Vagina (tissue), 2 donors: ENCODE measurements at places on chromosomes 7 and 10. TPM values are rescaled to one million over a fixed set of nuclear protein-coding genes. Genes with fewer than 3 reads are reported as not detected.
A peak's percentile ranks its signal among the peaks of the same experiment; 100 is the strongest.

AS3MT gene
- total RNA-seq, result 3.2 TPM

DNA sequence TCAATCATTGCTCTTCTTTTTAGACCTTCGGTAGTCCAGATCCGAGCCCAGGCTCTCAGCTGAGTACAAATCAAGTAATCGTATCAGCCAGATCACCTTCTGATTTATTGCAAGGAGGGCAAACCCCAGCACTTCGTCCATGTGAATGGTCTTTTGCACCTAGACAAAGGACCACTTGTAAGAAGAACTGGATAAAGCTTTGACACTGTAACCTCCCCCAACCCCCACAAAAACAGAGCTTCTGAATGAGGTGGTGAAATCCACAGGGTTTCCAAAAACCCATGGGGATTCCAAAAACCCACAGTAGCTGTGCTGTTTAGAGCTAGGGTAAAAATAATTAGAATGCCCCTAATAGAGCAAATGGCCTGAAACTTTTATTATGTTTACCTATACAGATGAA, 148.8 kb upstream of the ODAD2 start:
- H3K4me1 ChIP-seq, result no peaks in the 10 kb centered on the region
- no peaks in the 10 kb centered on the region for H3K27me3 ChIP-seq
- no peak for DNase-seq
- H3K36me3 ChIP-seq, result no peaks in the 10 kb centered on the region
- no peak overlapping the region for H3K4me3 ChIP-seq
- no peak overlapping the region for H3K27ac ChIP-seq

DNA sequence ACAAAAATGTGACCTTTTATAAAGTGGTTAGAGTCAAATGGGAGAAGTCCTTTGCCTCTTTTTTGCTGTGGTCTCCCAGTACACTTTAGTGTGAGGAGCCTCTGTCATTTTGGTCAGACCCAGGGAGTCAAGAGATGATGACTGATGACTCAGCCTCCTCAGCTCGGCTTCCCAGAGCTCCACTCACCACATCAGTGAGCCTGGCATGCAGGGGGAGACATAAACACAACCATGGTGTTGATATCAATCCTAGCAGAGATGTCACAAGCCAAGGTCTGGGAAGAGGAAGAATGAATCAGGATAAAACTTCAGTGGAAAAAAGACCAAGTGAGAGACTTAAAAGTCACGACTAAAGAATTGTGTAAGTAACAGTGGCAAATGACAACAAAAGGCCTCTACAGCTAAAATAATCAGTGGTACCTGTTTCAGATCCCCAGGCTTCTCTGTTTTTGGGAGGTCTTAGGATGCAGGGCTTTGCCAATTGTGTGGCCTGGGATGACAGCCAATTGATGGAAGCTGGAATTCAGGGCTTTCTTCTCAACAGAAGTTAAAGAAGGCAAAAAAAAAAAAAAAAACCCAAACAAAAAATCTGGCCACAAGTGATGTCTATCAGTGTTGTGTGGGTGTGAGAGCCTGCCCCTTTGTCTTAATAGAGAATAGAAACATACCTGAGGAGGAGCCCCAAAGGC, 50.2 kb downstream of the TFAM start:
- H3K4me1 ChIP-seq, result peaks cover 11% of the 10 kb centered on the region
- no peak overlapping the region for H3K4me3 ChIP-seq
- no peaks in the 10 kb centered on the region for H3K27me3 ChIP-seq
- no peak overlapping the region for H3K27ac ChIP-seq
- DNase-seq, result no peak
- H3K36me3 ChIP-seq, result no peaks in the 10 kb centered on the region

OGDH gene
- 80.0 TPM for total RNA-seq

- H3K4me1 ChIP-seq, result no peaks in the 10 kb centered on the region
- no peaks in the 10 kb centered on the region for H3K27me3 ChIP-seq
- H3K4me3 ChIP-seq, result no peak overlapping the region
Observed at GRCh38 chr7:48280100-48280499, 108.8 kb downstream of the ABCA13 start.

DNA sequence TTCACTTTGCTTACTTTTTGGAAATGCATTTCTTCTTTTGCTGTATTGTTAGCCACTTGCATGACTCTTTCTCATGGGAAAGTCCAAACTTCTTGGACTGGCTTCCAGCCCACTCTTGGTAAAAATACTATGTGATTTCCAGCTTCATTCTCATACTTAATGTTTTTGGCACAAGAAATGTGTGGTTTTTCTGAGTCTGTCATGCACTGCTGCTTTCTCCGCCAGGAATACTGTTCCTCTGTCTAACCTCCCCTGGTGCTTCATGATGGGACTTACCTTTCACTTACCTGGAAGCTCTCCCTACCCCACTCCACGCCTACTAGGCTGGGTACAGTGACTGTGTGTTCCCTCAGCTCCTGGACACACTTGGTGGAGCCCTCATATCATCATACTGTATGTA, 18.7 kb downstream of the MGAM2 start:
- H3K27ac ChIP-seq, result no peak overlapping the region
- H3K4me1 ChIP-seq, result no peaks in the 10 kb centered on the region
- H3K36me3 ChIP-seq, result no peaks in the 10 kb centered on the region

- no peaks in the 10 kb centered on the region for H3K27me3 ChIP-seq
- H3K4me3 ChIP-seq, result no peak overlapping the region
- DNase-seq, result no peak
- no peaks in the 10 kb centered on the region for H3K36me3 ChIP-seq
- H3K4me1 ChIP-seq, result no peaks in the 10 kb centered on the region
Observed at GRCh38 chr10:99779335-99779734, 3.1 kb upstream of the ABCC2 start.

FKBP6 gene
- not detected for total RNA-seq

DNA sequence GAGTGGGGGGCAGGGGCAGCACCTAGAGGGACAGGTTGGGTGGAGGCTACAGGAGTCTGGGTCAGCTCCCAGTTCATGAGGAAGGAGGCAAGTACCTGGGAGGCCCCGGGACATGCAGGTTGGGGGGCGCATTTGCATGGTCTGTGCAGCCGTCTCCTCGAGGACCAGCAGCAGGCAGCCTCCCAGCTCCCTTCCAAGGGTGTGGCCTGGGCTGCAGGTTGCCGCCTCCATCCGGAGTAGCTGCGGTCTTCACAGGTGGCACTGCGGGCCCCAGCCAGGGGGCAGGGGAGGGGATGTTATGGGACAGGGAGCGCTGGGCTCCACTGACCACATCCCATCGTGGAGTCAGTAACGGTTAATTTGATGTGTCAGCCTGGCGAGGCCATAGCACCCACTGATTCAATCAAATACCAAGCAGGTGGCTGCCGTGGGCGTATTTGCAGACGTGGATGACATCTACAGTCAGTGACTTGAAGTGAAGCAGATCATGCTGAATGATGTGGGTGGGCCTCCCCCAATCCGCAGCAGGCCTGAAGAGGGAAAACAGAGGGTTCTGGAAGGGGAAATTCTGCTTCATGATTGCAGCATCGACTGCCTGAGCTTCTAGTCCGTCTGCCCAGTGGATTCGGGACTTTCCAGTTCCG, 81.6 kb downstream of the PRKAG2 start:
- no peak for DNase-seq
- H3K36me3 ChIP-seq, result no peaks in the 10 kb centered on the region
- no peaks in the 10 kb centered on the region for H3K27me3 ChIP-seq
- H3K4me3 ChIP-seq, result no peak overlapping the region
- H3K4me1 ChIP-seq, result peaks cover 30% of the 10 kb centered on the region
- H3K27ac ChIP-seq, result no peak overlapping the region

TWIST1 gene
- total RNA-seq, result 11.5 TPM

DNA sequence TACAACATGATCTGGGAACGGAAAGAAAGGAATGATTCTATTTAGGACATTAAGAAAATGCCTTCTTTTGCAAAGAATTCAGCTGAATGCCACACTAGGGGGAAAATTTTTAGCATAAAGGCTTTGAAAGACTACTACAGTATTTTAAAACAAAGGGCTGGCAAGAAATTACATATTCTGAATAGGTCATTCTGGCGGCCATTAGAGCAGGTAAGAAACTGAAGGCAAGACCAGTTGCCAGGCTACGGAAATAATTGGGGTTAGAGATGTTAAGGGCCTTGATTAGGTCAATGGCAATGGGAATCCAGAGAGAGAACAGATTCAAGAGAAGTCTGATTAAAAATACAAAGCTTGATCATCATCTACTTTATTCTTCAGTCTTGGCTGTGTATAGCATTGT, 3.8 kb upstream of the HECTD2 start:
- no peaks in the 10 kb centered on the region for H3K27me3 ChIP-seq
- DNase-seq, result no peak
- H3K4me3 ChIP-seq, result no peak overlapping the region

NUDT13 gene
- 2.9 TPM for total RNA-seq

DNA sequence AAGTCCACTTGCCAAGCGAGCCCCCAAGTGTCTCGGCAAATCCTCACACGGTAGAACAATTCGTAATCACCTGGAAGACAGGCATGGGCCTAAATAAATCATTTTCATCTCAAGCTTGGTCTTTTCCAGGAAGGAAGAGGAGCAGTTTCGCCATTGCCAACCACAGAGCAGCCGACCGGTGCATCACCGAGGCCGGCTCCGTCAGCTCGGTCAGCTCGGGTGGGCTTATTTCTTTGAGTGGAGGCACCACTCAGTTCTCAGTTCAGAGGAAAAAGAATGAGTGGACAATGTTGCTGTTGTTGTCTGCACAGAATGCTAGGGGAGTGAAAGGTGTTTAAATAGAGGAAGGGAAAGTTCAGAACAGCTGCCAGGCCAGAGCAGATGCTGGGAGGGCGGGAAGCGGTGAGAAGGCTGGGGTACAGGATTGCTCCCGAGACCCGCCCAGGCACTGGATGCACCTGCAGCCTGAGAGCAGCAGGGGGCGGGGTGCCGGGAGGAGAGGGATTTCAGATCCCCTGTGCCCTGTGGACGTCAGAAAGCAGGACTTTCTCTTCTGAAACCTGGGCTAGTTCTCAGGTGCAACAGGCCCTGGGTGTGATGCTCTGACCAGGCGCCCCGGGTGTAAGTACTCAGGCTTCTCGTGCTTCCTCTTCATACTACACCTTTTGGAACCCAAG, 17.7 kb upstream of the IGFBP3 start:
- DNase-seq, result no peak
- H3K27ac ChIP-seq, result no peak overlapping the region
- no peaks in the 10 kb centered on the region for H3K36me3 ChIP-seq
- H3K4me1 ChIP-seq, result no peaks in the 10 kb centered on the region
- H3K4me3 ChIP-seq, result no peak overlapping the region

- no peaks in the 10 kb centered on the region for H3K27me3 ChIP-seq
- H3K36me3 ChIP-seq, result peaks cover 24% of the 10 kb centered on the region
- peaks cover 41% of the 10 kb centered on the region for H3K4me1 ChIP-seq
- H3K27ac ChIP-seq, result peak overlapping the region; percentile 69
- peak overlapping the region; percentile 23 for H3K4me3 ChIP-seq
Observed at GRCh38 chr10:102660888-102661657, 16.8 kb downstream of the TRIM8 start.

DNA sequence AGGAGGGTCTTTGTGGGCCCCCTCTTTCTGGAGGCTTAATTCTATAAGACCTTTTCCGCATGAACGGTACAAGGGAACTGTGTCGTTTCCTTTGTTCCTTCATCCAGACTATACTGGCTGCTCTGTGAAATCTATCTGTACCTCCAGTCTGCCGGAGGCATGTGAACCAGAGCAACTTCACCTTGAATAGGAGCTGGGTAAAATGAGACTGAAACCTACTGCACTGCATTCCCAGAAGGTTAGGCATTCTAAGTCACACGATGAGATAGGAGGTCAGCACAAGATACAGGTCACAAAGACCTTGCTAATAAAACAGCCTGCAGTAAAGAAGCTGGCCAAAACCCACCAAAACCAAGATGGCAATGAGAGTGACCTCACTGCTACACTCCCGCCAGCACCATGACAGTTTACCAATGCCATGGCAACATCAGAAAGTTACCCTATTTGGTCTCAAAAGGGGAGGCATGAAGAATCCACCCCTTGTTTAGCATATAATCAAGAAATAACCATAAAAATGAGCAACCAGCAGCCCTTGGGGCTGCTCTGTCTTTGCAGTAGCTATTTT, 36.8 kb upstream of the INPP5F start:
- H3K27me3 ChIP-seq, result no peaks in the 10 kb centered on the region
- no peaks in the 10 kb centered on the region for H3K36me3 ChIP-seq
- H3K4me3 ChIP-seq, result no peak overlapping the region

SFTPA2 gene
- 0.74 TPM for total RNA-seq

DNA sequence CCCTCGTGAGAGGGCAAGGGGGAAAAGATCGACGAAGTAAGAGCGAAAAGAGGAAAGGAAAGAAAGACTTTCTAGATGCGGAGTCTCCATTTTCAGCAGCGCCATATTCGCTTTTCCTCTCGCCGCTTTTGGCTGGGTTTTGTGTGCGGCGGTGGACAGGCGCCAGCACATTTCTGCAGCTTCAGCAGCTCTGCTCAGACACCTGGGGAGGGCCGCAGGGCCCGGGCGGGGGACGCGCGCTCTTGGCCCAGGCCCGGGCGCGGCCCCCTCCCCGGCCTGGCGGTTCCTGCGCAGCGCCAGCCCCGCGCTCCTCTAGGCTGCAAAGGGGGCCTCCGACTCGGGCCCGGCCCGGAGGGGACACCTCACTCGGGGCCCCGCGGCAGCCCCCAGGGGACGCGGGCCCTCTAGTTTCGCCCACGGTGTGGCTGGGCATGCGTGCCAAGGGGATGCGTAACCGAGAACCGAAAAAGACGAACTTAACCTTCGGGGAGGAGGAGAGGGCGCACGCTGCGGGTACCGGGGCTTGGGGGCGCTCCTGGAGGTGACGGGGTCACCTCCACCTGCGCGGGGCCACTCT, 34.5 kb upstream of the EBLN1 start:
- DNase-seq, result no peak
- peak overlapping the region; percentile 65 for H3K4me3 ChIP-seq
- peaks cover 10% of the 10 kb centered on the region for H3K4me1 ChIP-seq
- no peaks in the 10 kb centered on the region for H3K27me3 ChIP-seq

DNA sequence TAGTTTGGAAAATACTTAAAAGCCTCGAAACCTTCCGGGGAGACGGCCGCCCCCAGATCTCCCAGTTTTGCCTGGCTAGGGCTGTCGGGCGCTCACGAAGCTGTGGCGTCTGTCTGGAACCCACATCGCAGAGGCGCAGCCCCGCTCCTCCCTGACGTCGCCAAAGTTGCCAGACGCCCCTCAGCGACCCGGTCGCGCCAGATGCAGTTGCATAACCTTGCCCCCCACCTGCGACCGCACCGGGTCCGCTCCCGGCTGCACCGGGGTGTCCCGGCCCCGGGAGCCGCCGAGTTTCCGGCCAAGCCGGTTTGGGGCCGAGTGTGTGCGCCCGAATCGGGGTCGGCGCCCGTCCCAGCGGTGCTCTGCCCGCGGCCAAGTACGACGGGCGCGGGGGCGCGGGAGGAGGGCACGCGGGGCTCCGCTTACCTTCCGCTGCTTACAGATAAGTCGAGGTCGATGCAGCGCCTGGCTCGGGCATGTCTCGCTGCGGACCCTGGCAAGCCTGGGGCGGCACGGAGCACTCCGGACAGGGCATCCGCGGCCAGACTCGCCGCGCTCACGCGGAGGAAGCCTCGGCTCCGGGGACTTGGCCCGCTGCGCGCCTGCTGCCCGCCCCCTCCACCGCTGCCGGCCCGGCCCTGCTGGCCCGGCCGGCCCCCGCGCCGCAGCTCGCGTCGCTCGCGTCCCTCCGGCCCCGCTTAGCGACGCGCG, 665 bp downstream of the INSYN2A start:
- no peaks in the 10 kb centered on the region for H3K27me3 ChIP-seq
- no peak for DNase-seq
- H3K4me1 ChIP-seq, result peaks cover 18% of the 10 kb centered on the region

- no peaks in the 10 kb centered on the region for H3K36me3 ChIP-seq
- no peaks in the 10 kb centered on the region for H3K4me1 ChIP-seq
- H3K27ac ChIP-seq, result no peak overlapping the region
- no peak for DNase-seq
- H3K27me3 ChIP-seq, result no peaks in the 10 kb centered on the region
Observed at GRCh38 chr10:73561192-73561591, 29.9 kb downstream of the USP54 start.
